Ovary (tissue), 10 donors: ENCODE measurements at places on chromosomes 3 and 15. TPM values are rescaled to one million over a fixed set of nuclear protein-coding genes. Genes with fewer than 3 reads are reported as not detected.
A peak's percentile ranks its signal among the peaks of the same experiment; 100 is the strongest.

Gene BCHE
- 23.1 TPM for polyA plus RNA-seq

Gene ROPN1
- not detected for polyA plus RNA-seq

Gene DUOX2
- polyA plus RNA-seq: 1.6 TPM

Gene DGKG
- 1.0 TPM for polyA plus RNA-seq

Gene PCOLCE2
- 3.2 TPM for polyA plus RNA-seq

- DNase-seq: no peak
Observed at GRCh38 chr3:140358686-140359085, 319.2 kb upstream of the TRIM42 start.

Gene GORASP1
- 31.4 TPM for polyA plus RNA-seq

Gene NR1I2
- polyA plus RNA-seq: 0.37 TPM

DNA sequence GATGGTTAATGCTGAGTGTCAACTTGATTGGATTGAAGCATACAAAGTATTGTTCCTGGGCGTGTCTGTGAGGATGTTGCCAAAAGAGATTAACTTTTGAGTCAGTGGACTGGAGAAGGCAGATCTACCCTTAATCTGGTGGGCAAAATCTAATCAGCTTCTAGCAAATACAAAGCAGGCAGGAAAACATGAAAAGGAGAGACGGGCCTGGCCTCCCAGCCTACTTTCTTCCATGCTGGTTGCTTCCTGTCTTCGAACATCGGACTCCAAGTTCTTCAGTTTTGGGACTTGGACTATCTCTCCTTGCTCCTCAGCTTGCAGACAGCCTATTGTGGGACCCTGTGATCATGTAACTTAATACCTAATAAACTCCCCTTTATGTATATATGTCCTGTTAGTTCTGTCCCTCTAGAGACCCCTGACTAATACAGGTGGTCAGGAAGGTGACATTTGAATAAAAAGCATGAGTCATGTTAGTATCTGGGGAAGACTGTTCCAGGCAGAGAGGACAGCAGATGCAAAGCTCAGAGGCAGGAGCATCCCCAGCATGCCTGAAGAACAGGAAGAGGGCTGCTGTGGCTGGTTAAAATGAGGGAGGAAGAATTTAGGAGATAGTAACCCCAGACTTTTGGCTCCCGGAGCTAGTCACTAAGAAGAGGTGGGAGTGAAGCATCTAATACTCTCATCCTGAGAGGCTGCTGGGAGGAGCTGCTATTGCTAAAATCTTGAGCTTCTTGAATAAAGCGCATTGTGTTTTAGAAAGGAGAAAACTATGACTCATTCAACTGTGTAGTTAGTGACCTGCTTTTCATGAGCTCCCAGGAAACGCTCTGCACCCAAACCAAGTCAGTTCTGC lies 207.4 kb upstream of the HES1 start:
- no peak for DNase-seq

Gene RRP9
- 16.2 TPM for polyA plus RNA-seq

DNA sequence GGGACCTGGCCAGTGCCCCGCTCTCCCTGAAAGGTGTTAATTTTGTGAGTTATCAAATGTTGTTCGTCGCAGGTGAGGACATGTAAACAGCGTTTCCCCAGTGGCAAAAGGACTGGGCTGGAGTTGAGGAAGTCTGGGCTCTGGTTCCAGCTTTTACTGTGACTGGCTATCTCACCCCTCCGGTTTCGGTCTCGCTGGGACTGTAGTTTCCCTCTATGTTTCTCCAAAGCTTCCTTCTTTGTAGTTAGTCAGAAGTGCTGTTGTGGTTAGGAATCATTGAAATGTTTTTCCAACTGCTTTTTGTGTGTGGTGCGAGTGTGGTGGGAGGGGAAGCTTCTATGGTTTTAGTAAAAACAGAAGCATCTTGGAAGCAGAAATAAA lies 990 bp upstream of the CLDN1 start:
- peak; percentile 14 for DNase-seq

DNA sequence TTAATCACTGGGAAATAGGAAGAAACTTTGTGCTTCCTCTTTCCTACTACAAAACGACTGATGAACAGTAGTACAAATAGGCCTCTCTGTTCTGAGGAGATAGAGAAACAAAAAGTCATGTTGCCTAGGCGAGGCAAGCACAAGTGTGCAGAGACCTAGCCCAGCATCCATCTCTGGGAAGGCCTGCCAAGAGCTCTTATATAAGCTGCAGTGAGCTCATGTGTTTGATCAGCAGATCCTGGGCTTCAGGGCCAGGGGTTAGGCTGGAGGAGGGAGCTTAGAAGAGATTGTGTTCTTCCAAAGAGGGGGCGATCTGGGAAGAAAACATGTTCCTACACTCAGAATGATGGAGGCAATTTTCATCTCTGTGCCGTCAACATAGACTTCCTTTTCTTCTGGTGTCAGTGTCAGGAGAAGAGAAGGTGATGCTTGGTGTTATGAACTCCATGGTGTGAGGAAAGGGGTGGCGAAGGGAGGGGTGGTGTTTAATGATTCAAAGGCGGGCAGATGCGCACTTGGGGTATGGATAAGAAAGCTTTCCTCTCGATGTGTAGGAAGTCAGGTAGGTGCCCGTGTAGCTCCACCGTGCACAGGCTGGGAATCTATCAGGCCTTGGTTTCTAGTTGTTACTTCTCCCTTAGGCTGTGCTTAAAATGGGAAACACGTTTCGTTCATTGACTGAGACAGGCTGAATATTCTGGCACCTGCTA lies 29.5 kb upstream of the ETV5 start:
- no peak for DNase-seq

DNA sequence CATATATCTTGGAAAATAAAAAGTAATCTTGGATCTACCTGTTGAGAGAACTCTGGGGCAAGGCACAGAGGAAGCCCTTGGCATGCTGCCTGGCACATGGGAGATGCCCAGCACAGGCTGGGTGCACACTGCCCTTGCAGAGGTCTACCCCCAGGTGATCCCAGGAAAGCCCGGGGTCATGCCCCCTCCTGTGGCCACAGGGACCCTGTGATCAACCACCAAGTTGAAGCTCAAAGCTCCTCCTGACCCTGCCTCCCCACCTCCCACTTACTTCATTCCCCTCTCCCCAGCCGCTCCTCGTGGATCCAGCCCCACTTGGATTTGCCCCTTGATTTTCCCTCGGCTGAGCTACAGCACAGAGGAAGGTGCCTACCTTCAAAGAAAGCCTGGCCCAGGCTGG lies 62.7 kb upstream of the LARS2 start:
- DNase-seq: no peak

DNA sequence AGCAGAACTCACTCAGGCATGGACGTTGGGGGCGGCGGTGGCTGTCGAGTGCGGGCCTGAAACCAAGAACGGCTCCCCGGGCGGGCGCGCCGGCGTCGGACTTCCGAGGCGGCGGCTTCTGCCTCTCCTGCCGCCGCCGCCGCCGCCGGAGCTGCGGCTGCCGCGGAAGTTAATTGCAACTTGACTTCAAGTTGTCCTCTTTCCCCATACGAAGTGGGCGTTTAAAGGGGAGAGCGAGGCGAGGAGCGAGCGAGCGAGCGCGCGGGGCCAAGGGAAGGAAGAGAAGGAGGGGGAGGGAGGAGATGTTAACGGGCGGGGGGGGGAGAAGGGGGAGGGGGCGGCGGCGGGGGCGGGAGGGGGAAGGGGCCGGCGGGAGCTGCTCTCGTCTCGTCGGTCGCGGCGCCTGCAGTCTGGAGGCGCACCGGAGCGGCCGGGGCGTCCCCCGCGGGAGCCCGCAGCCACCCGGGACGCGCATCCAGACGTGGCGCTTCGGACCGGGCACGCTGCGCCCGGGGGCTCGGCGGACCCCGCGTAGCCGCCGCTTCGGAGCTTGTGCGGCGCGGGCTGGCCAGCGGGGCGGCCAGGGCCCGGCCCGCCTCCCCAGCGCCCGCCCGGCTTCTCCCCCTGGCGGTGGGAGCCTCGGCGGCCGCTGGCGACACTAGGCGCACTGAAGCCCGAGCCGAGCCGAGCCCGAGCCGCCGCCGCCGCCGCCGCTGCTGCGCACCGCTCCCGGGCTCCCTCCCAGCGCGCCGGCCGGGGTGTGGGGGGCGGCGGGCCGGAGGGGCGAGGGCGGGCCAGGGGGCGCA lies 19.7 kb upstream of the SATB1 start:
- peak; percentile 73 for DNase-seq

DNA sequence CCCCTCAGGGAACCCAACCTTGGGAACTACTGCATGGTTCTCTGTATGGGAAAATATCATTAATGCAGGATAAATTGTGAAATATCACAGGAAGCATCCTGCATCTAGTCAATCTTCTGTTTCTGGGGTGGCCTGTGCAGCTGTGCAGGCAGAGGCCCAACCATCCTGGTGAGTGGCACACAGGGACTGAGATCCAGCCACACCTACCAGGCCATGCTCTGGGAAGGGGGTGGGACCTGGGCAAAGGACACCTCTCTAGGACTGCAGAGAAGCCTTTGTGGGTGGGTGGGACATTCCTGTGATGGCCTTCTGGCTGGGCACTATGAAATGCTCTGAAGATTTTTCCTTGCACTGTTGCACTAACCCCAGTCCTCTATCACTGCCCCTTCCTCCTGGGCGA lies 26.8 kb downstream of the CCRL2 start:
- DNase-seq: no peak

- DNase-seq: no peak
Observed at GRCh38 chr3:86865506-86865905, 125.4 kb downstream of the VGLL3 start.

Gene PAK2
- polyA plus RNA-seq: 59.5 TPM

Gene SGO1
- 0.19 TPM for polyA plus RNA-seq

DNA sequence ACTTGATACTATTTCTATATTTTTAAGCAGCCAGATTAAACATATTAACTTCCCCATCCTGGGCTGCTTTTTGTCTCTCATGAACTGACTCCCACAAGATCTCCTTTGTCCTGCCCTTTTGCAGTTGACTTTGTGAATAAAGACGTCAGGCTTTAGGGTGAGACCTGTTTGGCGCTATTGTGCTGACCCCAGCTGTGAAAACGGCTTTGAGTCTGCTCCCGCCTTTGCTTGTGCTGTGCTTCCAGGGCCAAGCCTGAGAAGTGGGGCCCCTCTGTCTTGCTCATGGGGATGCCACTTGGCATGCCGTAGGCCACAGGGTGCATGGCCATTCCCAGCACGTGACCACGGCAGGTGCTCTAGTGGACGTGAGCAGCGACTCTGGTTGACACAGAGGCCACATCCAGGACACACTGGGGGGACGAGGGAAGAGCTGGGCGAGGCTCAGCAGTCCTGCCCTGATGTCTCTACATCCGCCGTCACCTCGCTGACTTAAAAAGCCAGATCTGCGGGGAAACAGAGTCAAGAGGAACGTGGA lies 268.9 kb upstream of the LYSMD4 start:
- DNase-seq: no peak

GRCh38 chr15:27271258-27271657 lies 300.3 kb downstream of the GABRG3 start:
- no peak for DNase-seq

GRCh38 chr3:143850877-143851276 lies 2.6 kb upstream of the SLC9A9 start:
- no peak for DNase-seq

DNA sequence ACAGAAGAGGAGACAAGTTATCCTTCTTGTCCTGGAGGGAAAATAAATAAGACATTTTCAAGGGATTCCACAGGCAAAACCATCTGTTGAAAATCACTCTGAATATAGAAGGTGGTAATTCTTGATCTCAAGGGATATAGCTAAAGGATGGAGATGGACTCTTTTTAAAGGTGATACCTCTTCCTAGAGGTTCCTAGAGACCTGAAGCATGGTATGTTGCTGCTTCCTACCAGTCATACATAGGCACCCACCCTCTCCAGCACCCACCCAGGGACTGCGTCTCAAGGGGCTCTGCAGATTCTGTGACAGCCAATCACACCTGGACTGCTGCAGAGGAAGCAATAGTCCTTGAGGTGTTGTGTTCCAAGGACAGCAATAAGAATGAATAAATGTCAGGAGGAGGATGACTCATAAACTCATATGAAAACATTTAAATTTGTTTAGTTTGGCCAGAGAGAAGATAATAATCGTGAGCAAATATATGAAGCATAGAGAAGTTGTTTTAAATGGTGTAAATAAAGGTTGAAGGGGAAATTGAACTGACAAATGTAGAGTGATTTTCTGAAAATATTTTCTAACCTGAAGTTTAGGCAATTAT lies 741.6 kb upstream of the CBLB start:
- no peak for DNase-seq

DNA sequence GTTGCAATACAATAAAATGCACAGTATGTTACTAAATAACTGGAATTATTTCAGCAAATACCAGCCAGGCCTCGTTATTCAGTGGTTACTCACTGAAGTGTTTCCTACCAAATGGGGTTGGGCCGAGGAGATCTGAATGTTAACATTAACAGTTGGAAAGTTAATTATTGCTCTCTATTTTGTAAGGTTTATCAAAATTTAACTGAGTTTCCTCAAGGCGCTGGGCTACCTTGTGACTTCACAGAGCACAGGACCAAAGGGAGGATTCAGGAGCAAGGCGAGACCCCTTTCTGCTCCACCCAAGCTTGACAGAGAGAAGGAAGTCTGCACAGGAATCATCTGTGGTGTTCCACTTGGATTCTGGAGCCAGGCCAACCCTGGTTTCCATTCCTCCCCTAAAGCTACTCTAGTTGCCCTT lies 21.6 kb downstream of the ADAMTS9 start:
- no peak for DNase-seq

Gene MUSTN1
- 30.0 TPM for polyA plus RNA-seq

DNA sequence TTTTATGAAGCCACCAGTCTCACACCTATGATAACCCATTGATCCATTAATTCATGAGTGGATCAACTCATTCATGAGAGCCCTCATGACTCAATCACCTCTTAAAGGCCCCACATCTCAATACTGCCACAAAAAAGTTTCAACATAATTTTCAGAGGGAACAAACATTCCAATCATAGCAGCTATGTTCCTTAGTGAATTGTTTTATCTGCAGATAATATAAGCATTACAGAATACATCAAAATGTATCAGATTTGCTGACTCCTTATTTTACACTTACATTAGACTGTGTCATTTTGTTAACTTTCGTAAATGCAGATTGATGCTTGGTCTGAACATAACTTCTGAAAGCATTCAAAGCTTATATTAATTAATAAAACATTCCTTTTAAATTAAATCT lies 155.3 kb upstream of the MBNL1 start:
- DNase-seq: no peak

Gene GOLGA6L10
- 1.7 TPM for polyA plus RNA-seq

Gene GP9
- polyA plus RNA-seq: not detected

DNA sequence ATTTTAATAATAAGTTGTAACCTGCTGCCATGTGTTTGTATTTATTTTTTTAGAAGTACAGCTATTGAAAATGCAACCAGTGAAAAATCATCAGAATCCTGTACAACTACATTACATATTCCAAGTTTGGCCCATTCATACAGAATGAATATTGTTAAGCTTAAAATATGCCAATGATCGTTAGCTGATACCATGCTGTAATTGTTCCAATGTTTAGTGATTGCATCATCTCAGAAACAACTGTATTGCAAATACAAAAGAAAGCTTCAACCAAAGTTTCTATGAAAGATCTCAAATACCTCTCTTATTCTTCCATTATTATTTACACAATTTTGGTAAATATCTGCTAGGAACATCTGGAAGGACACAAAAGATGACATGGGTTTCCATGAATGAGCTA lies 51.6 kb upstream of the ALCAM start:
- DNase-seq: no peak

DNA sequence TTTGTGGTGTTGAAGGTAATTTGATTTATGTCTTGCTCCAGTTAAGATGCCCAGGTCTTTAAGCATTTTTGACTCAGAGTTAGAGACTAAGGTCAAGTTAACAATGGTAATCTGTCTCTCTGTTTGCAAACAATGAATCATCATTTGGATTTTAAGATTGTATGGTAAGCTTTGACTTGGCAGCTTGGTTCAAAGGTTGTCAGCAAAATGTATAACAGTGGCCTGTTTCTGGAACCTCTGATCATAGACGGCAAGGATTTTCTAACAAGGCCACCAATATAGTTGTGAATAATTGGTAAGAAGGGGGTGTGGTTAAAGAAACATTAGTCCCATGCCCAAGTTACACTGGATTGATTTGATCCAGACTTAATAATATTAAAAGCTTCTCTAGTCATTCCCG lies 775.2 kb upstream of the GOLIM4 start:
- DNase-seq: no peak
